ENCODE measurements at places on chromosomes 6 and 20.

GRCh38 chr20:24199501-24199900 lies 210.9 kb upstream of the GGTLC1 start:
- DNase-seq = no peak

DNA sequence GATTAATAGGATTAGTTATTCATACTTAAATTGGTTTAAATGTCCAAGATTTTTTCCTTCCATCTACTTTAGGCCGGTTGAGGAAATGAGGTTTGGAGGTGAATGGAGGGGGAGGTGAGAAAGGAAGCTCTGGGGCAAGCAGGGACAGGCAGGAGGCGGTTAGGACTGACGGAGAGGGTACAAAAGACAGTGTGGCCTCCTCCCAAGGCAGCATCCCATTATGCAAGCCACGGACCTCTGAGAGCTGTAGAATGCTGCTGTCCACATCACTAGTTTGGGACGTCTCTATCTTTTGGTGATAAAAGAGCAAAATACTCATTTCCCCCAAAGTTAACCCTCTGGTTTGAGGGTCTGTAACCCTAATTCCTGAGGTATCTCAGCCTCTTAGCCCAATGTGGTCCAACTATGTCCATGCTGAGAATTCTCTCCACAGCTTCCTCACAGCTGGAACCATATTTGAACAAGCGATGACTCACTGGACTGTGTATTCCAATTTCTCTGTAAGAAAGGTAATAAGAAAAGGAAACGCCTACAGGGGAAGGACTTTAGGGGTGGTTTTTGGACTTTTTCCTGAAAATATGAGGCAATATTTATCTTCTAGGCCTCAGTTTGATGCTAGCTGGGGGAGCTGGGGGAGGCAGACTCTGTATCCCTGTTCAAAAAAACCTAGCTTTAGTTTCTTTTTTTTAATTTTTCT lies 172.2 kb downstream of the TFAP2B start:
- no peak for DNase-seq

- no peak for DNase-seq
Measured at GRCh38 chr6:126811321-126811720, 307.1 kb upstream of the RSPO3 start.

DNA sequence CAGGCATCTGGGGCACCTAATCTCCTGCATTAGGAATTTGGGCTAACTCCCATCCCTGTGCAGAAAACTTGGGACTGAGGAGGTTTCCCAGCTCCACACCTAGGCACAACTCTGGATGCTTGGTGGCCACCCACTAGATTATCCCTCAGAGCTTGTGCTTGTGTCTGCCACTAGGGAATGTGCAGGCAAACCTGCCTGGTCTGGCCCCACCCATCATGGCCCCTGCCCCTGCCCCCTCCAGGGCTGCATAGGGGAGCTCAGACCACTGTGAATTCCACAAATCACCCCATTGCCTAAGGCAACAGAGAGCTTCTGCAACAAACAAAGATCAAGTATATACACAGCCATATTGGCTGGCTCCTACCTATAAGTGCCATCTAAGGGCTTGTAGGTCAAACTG lies 31.1 kb downstream of the STMND1 start:
- no peak for DNase-seq

GRCh38 chr20:60695226-60696000 lies 556.6 kb upstream of the CDH4 start:
- DNase-seq = no peak

DNA sequence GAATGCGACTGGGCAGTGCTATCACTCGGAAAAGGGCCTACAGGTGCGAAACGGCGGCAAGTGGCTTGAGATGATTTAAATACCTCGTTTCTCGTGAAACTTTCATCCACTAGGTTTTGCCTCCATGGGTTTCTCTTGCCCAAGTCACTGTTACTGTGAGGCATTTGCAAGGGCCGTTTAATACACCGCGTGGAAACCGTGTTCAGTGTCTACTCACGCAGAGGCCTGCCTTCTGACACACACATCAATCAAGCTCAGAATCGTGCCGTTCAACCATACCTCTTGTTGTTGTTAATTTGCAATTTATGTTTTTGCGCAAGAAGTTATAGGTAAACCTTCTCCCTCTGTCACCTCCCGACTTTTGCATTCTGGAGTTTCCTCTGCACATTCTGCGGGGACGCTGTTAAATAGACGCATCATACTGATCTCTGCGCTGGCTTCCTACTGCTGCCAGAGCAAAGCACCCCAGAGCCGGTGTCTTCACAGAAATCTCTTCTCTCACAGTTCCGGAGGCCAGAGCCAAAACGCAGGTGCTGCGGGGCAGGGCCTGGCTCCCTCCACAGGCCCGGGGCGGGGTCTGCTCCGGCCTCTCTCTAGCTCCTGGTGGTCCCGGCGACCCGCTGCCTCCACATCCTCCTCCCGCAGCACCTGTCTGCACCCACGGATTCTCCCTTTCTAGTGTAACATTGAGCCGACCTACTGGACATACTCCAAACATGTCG lies 251.4 kb downstream of the SMOC2 start:
- DNase-seq = no peak

Data from COR-L47 (cell line).